ENCODE measurements at places on chromosomes 4 and X. TPM values are rescaled to one million over a fixed set of nuclear protein-coding genes. Genes with fewer than 3 reads are reported as not detected.

DNA sequence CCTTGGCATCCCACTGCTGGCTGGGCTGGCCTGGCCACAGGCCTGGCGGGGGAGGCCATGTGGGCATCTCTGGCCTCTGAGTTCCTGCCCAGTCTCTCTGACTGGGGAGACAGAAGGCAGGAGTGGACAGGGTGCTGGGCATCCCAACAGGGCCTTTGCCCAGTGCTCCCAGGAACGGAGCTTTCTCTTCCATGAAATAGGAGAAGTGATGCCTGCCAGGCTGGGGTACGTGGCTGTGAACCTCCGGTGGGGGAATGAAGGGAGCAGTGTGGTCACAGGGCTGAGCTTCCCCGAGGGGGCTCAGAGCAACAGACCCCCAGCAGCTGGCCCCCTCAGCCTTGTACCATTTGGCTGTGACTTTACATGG, 40.4 kb upstream of the HMX1 start:
- no peak for DNase-seq

DNA sequence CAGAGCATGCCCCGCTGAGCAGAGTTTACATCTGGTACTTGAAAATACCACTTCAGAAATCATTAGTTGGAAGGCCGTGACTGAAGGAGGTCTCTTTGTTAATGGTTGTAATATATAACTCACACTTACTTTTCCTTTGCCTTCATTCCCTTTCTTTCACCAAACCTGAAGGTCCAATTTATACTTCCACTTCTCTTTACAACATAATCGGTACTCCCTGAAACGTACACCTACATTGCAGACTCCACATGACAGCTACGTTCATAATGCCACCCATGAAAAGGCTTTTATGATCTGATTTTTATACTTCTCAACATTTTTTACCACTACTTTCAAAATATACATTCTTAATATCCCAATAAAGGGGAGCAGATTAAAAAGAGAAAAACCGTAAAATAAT, 298.7 kb downstream of the C4orf33 start:
- DNase-seq: no peak

DNA sequence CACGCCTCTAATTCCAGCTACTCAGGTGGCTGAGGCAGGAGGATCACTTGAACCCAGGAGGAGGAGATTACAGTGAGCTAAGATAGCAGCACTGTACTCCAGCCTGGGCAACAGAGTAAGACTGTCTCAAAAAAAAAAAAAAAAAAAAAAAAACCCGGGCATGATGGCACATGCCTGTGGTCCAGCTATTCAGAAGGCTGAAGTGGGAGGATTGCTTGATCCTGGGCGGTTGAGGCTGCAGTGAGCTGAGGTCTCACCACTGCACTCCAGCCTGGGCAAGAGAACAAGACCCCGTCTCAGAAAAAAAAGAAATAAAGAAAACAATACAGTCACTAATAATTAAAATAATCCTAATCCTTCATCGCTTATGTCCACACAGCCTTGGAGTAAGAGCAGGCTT, 68.1 kb downstream of the APBB2 start:
- DNase-seq: no peak

GRCh38 chrX:100731441-100732281, at the start of gene SYTL4:
Gene SYTL4 (minus strand): TSS chrX:100732121. CDS start chrX:100702037, 30,084 bp downstream.
- no peak for DNase-seq

DNA sequence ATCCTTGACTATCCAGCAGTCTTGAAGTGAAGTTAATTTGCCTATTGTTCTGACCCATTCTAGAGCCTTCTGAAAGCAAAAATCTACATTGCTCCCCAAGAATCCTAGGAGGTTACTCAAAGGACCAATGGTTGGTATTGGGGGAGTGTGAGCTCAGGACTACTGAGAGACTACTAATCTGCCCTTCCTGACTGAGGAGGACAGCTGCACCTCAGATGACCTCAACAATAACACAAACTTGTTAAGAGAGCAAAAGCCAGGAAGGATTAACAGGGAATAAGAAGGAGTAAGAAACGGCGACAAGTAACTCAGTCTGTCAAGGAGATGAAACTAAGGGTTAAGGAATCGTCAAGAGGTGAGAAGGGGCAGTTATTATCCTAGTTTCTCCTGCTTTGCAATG, 43.4 kb downstream of the IDS start:
- no peak for DNase-seq

DNA sequence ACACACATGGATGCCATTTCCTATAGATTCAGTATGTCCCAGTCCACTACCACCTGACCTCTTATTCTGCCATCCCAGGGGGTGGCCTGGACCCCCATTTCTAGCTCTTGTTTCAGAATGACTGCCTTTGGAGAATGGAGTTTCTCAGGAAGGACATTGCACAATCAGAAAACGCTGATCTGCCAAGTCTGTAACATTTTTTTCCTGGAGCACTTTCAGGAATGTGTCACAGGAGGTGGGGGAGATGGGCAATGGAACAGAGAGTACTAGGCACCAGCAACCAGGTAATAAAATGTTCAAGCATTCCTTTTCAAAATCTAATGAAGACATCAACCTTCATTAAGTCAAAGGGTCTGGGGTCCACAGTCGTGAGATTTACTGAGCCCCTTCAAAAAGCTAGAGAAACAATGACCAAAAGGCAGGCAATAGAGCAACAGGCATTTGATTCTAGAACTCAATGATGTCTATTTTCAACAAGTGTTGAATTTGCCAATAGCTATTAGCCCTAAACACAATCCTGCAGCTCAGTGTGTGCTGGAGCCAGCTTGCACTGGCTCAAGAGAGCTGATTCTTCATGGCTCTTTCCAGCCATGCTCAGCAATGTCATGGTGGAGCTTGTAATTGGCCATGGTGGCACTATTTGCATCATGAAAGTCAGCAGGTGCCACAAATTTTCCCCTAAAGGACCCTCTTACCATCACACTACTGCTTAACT, 87.1 kb downstream of the KDR start:
- no peak for DNase-seq

Gene CLDN24
- not detected for total RNA-seq

Gene TGIF2LX
- total RNA-seq: 5.8 TPM

Gene KLHL13
- total RNA-seq: 9.8 TPM

Gene CTSO
- total RNA-seq: 9.6 TPM

Gene AFM
- total RNA-seq: not detected

Gene SLC49A3
- total RNA-seq: not detected
